NK-92 treated with Interleukin-12 subunit alpha and Interleukin-12 subunit beta, amount 100 ng/mL, for 24 hours (cell line): ENCODE measurements at places on chromosomes 4 and X.

DNA sequence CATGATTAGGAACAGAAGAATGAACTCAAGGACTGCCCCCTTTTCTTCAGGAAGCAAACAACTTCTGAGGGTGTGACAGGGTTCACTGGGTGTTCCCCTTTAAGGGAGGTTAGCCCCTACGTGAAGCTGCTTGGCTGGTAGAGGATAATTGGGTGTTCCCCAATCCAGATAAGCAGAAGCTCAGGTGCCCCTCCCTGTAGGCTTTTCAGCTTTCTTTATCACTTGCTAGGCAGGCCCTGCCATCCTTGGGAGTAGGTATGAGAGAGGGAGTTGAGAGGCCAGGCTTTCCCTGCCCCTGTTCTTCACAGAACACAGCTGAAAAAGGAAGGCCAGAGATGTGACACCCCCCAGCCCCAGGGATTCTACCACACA lies 44.2 kb downstream of the RTL9 start:
- no peak for DNase-seq

DNA sequence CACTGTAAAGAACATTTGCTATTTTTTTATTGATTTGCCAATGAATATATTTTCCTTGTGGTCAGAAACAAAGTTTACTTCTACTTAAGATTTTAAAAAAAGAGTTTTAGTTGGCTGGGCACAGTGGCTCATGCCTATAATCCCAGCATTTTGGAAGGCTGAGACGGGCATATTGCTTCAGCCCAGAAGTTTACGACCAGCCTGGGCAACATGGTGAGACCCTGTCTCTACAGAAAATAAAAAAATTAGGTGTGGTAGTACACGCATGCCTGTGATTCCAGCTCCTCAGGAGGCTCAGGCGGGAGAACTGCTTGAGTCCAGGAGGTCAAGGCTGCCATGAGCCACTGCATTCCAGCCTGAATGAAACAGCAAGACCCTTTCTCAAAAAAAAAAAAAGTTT lies 36.8 kb downstream of the LRP2BP start:
- DNase-seq = no peak

- DNase-seq = no peak
These were observed 570.3 kb downstream of the ADGRL3 start for GRCh38 chr4:61770456-61770855.

DNA sequence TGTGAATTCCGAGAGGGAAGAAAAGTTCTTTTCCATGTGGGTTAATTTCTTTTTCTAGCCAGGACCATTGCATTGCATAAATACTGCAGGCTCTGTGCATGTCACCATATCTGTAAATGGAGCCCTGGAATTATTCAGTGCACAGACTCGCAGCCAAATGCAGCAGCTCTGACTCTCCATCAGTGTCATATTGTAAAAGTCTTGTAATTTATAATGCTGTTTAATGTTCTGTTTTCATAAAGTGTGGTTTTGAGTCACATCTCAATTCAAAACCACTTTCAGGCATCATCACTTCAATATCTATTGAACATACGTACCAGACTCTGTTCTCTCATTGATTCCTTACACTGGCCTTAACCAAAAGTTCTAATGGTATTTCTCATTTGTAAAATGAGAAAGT lies 193.9 kb upstream of the RPL34 start:
- DNase-seq = no peak

- DNase-seq = no peak
These were observed 139.0 kb downstream of the TSPAN5 start for GRCh38 chr4:98519268-98519977.

- no peak for DNase-seq
These were observed 102.1 kb downstream of the ANXA3 start for GRCh38 chr4:78653655-78654054.

DNA sequence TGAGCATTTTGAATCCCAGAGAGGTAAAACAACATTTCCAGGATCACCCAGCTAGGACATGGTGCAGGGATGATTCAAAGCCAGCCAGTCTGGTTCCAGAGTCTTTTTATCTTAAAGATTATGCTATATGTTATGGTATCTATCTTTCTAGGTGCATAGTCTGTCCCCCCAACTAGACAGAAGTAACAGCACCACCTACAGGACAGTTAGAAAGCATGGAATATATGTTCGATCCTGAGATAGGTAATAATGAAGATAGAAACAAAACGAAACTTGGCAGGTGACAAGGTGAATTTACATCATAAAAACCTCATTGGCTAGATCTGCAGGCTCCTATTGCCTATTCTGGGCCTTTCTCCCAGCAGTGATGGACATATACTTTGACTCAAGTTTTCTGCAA lies 723.2 kb downstream of the SMARCA1 start:
- no peak for DNase-seq

DNA sequence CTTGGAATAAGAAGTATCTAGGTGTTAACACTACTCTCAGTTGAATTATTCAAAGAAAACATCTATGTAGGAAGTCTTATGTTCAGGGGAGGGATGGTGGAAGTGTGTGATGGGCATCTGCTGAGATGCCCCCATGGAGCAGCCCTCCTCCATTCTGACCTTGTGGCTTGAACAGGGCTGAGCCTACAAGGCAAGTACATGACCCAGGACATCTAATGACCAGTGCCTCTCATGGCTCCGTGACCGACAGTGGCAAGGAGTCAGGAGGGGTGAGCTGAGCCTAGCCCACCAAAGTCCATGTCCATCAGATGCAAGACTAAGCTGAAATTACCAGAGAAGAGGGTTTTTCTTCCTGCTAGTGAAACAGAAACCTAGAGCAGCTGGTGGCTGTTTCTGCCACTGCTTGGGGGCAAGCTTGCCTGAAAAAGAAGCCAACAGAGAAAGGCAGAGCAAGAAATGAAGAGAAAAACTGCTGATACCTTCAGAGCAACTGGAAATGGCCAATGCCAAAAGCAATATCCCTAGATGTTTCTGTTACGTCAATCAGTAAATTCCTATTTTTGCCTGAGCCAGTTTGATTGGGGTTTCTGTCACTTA lies 113.5 kb downstream of the TSPAN5 start:
- no peak for DNase-seq

- no peak for DNase-seq
These were observed 78.9 kb downstream of the IL21 start for GRCh38 chr4:122541996-122542395.

GRCh38 chr4:153434190-153434589 lies 32.0 kb upstream of the TMEM131L start:
- no peak for DNase-seq

DNA sequence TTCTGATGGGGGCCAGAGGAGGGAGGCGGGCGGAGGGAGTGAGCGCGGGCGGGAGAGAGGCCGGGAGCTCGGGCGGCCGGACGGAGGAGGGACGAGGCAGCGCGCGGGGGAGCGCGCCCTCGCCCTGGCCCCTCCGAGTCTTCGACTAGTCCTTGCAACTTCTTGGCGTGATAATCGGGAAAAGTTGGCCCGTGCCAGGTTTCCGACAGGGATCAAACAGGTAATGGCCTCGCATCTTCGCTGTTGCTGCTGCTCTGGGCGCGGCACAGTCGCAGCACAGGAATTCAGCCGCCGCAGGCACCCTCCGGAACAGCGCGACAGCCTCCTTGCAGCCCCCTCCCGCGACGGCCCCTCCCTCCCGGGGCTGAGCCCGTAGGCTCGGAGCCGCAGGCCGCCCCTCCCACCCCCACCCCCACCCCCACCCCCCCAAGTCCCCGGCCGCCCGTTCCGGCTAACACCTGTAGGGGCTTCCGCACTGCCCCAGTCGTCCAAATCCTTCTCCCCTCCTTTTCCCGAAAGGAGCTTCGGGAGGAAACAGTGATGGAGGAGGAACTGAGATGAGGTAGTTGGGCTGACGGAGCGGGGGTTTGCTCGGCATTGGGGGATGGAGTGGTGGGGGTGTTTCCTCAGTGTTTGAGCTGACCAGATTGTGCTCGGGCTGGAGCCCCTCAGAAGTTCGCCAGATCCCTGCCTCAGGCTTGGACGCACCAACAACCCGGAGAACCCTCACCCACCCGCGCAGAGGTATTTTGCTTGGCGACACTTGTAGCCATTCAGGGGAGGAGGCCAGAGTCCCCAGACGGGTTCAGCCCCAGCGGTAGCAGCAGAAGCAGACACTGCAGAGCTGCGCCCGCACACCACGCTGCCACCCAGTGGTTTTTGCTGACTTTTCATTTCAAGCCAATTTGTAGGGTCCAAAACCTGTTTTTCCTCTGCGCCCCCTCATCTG lies at the start of gene FGF13:
FGF13 (minus strand) TSS at position 319 of the 949 bp plus-strand sequence. CDS start 714 bp downstream, outside the sequence.
- DNase-seq = no peak

DNA sequence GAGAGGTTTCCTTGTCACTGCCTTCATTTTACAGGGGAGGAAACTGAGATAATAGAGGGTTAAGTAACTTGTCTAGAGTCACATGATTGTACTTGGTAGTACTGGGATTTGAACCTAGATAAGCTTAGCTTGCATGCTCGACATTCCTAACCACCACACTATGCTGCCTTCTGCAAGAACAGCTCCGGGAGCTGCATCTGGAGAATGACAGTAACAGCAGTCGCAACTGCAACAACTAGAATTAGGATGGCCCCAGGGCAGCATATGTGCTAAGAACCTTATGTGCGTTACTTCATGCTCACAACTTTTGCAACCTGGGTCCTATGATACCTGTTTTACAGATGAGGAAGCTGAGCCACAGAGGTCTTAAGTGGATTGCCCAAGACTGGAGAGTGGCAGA lies 89.5 kb upstream of the LCORL start:
- DNase-seq = no peak
